GDM1 (cell line): ENCODE measurements at places on chromosomes 2 and 18.

GRCh38 chr2:114156366-114157056, 266.6 kb downstream of the ACTR3 start:
- no peak for DNase-seq

DNA sequence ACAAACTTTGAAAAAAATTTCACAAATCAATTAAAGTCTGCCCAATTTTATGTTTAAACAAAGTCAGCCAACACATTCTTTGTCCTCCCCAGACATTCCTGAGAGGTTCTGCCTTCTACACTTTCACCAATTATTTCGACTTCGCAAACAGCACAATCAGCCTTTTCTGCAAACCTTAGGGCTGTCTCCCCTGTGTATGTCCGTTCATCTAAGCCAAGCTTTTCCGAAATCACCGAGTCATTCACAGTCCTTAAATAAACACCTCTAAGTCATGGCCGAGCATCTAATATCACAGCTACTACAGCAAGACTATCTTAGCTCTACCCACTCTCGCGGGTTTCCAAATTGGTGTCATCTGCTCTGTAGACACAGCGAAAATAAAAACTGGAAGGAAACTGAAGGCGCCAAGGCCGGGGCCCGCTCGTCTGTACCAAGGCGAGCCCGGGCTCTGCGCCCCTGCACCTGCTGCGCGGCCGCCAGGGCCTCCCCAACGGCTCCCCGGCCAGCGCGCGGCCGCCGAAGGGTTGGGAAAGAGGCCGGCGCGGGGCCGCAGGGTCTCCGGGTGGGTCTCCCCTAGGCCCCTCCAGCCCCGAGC, 730 bp downstream of the ODC1 start:
- DNase-seq, result peak; percentile 43

DNA sequence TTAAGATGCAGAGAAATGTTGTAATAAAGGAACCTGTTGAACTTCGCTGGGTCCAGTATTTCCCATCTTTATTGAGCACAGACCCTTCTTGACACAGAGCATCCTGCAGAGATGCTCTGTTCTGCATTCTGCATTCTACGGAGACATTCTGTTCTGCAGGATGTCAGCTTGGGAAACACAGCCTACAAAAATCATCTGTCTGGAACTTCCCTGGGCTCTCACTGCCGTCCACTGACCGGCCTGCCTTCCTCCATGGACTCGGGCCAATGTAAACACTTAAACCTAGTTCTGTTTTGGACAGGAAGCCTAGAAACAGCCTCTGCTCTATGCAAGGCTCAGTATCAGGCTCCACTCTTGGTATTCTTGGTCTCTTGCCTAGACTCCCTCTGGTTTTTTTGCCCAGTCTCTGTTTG, 90.0 kb upstream of the PPP1CB start:
- DNase-seq, result no peak

DNA sequence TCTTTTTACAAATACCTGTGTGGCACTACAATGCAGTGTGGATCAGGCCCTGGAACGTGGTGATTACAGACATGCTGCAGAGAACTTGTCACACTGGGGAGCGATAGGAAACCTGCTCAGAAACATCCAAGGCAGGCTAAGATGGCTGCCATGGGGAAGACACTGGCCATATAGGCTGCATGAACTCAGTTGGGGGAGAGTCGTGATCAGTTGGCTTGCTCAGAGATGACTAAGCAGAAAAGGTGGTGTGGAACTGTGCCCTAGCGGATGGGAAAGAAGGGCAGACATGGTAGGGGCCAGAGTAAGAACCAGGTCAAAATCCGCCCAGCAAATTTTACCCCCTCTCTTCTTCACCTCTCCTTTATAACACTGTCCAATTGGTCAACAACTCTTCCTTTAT, 307.8 kb downstream of the LRRTM1 start:
- no peak for DNase-seq

GRCh38 chr2:215668378-215668775, 232.5 kb upstream of the FN1 start:
- DNase-seq, result no peak

DNA sequence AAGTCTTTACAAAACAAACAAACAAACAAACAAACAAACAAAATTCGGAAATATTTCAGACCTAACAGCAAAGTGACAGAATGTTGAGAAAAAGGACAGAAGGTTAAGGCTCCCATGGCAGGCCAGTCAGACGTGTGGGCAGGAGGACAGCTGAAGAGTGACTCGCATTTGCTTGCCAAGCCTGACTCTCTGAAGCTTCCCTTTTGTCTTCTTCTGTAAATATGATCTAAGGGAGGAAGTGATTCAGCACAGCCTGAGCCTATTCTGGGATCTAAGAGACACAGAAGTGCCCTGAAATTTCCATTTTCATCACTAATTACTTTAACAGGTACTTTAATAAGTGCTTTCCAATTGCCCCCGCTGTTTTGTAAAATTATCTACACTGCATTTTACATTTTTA, 134.0 kb upstream of the LYPD1 start:
- DNase-seq, result peak; percentile 10

GRCh38 chr2:7962161-7962560, 719.7 kb upstream of the ID2 start:
- no peak for DNase-seq

GRCh38 chr2:42901076-42901640, 108.8 kb upstream of the HAAO start:
- DNase-seq, result no peak

- DNase-seq, result no peak
Observed at GRCh38 chr2:169761251-169761969, 27.8 kb downstream of the KLHL23 start.

DNA sequence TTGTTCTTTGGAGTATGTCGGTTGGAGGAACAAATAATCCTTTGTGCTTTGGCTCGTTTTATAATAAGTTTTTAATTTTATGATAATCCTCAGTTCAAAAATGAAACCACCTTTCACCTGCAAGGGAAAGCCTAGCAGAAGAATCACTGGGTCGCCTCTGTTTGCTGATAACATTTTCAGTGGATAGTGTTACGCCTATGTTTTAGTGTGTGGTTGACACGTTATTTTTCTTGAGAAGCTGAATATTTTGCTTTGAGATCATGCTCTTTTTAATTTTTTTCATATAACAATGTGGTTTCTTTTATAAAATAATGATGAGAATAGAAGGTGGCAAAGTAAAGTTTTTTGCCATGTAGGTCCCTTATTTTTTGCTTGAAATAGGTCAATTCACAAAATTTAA, 172.7 kb upstream of the ZEB2 start:
- DNase-seq, result no peak

GRCh38 chr2:109258376-109258775, 129.4 kb downstream of the SH3RF3 start:
- DNase-seq, result no peak

DNA sequence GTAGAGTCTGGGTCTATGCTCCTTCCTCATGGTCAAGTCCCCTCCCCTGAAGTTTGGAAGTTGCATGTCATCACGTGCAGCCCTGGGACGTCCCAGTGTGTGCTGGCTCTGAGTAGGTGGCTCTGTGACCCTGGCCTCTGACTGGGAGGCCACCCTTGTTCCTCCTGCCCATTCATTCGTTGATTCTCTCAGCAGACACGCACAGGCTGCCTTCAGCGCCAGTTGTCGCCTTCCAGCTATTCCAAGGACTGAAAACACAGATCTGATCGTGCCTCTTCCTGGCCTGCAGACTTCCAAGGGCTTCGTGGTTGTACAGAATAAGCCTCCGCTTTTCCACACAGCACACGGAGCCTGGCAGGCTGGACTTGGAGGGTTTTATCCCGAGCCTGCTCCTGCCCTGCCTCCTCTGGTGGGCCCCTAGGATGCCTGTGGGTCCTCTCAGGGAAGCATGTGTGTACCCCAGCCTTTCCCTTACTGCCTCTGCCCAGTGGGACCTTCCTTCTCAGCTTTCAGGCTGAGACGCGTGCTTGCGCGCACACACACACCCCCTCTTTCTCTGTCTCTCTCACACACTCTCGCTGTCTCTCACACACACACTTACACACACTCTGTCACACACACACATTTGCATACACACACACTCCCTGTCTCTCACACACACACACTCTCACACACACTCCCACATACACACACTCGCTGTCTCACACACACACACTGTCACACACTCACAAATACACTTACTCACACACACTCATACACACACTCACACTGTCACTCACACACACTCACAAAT, 17.7 kb downstream of the SH3BP4 start:
- DNase-seq, result no peak

- DNase-seq, result no peak
Observed at GRCh38 chr2:192499476-192499875, 304.7 kb upstream of the TMEFF2 start.

- DNase-seq, result peak; percentile 40
Observed at GRCh38 chr2:138622613-138623012, 121.0 kb downstream of the SPOPL start.

DNA sequence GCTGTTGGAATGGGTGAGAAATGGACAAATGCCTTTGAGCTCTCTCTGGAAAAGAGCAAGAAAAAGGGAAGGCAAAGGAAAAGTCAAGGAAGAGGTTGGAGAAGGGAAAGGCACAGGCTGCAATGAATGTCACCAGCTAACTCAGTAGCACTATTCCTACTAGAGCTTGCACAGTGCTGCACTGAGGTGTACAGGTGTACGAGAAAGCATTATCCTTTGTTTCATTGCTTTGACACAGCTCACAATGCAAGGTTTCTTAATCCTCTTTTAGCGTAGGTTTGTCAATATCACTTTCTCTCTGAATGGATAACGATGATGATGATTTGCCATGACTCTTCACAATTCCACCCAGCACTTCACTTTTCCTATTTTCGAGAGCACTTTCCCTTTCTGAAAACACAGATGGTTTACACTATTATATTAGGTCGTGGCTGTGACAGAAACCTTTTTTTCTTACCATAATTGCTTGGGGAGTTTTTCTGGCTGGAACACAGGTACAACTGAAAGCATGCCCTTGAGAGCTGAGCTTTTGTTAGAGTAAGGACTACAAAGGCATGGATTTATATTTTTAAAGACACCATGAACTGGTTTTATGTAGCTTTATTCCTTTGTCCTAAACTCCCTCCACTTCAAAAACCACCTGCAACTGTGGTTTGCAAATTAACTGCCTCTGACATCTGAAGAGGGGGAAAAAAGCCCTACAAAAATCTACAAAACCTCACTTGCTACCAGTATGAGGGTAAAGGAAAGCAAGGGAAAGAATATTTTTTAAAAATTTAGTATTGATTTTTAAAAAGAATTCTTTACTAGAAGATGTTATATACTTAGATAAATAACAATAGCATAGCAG, 265.5 kb downstream of the TGIF1 start:
- DNase-seq, result no peak

DNA sequence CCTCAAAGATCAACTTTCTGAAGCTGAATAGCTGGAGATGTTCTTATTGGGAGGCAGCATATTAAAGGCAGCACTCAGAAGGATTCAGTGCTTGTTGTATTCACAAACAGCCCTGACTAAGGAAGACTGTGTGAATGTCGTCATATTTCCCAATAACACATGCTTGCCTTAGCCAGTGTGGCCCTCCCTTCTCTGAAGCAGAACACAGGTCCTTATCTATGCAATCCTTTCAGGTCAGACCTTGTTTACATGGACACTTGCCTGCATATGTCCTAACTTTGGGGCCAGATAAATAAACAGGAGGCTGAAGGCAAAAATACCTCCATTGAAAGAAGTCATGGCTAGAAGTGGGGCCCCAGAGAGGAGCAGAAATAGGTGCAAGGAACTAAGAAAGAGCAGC, 97.2 kb downstream of the SLC4A3 start:
- DNase-seq, result no peak

- DNase-seq, result no peak
Observed at GRCh38 chr18:59624369-59624765, 72.9 kb downstream of the CCBE1 start.

DNA sequence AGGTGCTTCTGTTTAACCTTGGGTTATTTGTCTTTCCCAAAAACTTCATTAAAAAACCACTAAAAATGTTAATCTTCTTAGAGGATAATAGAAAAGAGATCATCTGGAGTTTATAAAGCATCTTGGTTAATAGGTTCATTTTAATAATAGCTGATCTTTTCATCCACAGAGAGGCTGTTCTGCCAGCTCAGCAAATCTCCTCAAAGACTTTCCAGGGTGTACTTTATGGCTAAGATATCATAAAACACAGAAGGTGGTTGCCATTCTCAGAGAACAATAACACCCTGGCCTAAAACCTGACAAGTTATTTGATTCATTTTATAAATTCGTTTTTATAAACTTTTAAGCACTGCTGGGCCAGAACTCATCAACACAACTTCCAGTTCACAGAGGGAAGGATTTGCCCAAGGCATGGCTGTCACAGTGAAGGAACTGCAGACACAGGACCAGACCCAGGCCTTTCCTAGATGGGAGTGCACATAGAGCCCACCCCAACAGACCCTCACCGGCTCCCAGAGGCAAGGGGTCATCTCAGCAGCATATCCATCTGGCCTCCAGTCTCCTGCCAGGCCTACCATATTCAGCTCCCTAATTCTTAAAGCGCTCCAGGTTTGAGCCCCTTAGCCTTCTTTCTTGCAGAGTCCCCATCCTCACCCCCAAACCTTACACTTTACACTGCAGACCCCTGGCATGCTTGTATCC, 203.4 kb upstream of the RAB6C start:
- DNase-seq, result no peak

DNA sequence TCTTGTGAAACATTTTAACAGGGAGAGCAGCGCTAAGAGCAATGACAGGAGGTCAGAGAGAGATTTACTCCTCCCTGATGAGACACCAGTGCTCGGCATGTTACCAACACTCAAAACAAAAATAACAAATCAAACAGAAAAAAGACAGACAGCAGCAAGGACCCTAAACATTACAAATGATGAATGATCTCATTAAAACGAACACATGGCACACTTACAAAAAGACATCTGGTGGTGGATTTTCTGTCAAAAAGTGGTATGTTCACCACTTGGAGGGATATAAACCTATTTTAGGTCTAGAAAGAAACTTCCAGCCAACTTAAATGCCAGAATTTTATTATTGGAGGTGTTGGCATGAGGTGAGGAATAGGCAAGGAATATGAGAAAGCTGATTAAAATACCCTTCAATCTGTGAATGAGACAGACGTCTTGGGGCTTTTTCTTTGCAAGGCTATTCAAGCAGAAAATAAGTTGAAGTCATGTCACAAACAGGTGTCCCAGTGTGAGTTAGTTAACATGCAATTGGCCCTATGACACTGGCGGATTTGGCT, 112.8 kb downstream of the PRELID3A start:
- DNase-seq, result no peak

DNA sequence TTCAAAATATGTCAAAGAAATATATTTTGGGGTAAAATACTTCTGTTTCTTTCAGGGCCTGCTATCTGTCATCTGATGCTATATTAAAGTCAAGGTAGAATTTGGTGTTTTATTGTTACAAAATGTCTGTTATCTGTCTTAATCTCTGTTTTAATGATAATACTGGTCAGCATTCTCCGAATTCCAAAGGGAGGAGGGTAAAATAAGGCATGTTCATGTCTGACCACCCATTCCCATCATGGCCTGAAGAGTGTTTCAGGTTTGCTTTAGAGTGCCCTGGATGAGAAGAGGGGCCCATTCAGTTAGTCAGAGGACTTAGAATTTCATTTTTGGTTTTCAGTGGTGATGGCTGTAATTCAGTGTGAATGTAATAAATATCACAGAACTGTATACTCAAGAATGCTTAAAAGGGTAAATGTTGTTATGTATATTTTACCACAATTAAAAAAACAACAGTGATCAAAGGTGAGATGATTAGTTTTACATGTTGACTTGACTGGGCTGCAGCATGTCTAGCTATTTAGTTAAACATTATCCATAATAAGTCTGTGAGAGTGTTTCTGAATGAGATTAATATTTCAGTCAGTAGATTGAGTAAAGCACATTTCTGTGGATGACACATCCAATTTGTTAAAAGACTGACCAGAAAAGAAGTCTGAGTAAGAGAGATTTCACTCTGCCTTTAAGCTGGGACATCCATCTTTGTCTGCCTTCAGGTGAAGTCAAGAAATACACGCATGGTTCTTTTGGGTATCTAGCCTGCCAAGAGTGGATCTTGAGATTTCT, 467.9 kb upstream of the SYT4 start:
- DNase-seq, result no peak

- DNase-seq, result no peak
Observed at GRCh38 chr2:33288011-33288410, 188.4 kb upstream of the RASGRP3 start.
